ENCODE measurements at places on chromosomes 16 and 17.

DNA sequence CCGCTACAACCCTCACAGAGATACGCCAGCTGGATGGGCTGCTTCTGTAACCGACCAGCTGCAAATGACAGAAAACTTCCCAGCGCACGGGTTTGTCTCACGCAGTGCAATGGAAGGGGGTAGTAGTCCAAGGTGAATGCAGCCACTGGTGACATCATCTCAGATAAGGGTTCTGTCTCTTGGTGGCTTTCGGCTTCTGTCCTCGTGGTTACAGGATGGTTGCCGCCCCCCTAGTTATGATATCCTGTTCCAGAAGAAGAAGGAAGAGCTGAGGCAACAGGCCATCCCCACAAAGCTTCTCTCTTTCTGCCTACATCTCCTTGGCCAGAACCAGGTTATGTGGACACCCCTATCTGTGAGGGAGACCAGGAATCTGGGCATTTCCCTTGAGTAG, 40.3 kb upstream of the BAHCC1 start:
- DNase-seq: no peak

DNA sequence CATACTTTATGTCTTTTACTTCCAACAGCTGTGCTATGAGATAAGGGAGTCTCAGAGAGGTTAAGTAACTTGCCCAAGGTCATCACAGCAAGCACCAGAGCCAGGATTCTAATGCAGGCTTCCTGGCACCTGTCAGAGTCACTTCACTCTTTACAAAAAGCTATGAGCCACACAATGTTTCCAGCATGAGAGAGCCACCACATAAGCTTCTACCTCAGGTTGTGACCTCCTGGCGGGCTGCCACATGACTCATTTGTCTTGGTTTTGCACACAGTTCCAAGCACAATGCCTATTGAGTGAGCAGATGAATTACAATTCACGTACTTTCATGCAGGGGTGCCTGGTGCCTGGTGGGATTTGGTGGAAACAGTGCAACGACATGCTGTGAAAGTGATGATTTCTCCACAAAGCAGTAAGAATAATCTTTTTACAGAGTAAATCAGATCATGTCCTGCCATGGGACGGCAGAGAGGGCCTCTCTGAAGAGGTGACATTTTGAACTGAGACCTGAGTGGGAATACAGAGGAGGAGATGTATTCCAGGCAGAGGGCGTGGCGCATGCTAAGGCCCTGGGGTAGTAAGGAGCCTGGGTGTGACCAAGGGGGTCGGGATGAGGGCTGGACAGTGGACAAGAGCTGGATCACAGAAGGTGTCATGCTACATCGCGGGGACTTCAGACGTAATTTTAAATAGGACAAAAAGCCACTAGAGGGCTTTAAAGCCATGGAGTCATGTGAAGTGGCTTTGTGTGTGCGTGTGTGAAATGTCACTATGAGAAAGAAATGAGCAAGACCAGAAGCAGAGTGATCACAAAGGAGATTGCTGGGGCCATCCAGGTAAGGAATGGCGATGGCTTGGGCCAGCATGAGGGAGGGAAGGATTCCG, 53.4 kb downstream of the CACNG3 start:
- DNase-seq: no peak

DNA sequence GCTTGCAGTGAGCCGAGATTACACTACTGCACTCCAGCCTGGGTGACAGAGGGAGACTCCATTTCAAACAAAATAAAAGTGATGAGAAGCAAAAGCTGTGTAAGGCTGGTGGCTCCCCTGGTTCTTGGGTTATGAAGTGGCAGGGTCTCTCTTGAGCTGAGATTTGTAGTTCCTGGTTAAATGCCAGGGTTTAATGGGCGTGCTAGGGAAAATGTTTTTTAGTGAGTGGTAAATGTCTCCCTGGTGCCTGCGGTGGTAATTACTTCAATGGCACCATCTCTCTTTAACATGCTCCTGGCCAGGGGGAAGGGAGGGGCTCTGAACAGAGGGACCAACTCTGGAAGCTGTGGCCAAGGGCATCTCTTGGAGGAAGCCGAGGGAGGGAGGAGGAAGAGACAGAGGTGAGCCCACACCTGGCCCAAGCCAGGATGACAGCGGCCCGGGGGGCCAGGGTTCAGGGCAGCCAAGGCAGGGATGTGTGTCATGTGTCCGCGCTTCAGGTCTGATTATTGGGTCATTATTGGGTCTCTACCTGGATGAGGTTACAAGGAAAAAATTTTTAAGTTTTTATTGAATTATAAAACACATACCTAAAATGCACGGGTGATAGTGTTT, 17.8 kb upstream of the RPL38 start:
- no peak for DNase-seq

- DNase-seq: no peak
Measured at GRCh38 chr16:28609631-28610594, at the start of gene SULT1A1. Gene SULT1A1, minus strand, starts transcription at chr16:28610044. Its CDS starts 1,189 bp downstream, at chr16:28608855.

DNA sequence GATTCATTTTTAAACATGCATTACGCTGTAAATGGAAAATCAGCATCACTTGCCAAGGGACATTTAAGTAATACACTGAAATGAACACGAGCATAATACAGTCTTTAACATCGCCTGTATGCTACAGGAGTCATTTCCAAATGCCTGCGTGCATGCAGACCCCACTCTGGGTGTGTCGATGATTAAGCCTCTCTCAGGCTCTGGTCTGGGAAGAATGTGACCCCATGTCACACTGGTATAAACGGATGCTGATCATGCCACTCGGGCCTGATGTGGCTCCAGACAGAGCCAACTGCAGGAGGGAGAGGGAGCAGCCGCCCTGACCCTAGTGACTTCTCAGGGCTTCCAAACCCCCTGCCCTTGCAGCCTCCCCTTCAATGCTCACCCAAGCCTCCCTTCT, 10.8 kb downstream of the EMP2 start:
- DNase-seq: no peak

GRCh38 chr16:21205303-21205702, 6.1 kb downstream of the ZP2 start:
- no peak for DNase-seq

DNA sequence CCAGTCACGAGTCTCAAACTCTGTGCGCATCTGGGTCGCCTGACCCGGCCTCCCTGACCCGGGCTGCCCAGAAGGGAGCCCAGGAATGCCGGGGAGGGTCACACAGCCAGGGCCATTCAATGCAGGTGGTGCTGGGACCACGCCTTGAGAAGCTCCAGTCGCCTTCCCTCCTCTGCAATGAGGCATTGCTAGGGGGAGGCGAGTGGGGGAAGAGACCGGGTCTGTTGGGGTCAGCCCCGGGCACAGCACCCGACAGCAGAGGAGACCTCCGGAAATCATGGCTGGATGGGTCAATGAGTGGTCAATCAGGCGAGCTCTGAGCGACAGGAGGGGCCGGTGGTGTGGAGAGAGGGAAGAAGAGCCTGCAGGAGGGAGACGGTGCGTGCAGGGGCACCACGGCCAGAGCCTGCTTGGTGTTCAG, 13.3 kb downstream of the JPH3 start:
- no peak for DNase-seq

DNA sequence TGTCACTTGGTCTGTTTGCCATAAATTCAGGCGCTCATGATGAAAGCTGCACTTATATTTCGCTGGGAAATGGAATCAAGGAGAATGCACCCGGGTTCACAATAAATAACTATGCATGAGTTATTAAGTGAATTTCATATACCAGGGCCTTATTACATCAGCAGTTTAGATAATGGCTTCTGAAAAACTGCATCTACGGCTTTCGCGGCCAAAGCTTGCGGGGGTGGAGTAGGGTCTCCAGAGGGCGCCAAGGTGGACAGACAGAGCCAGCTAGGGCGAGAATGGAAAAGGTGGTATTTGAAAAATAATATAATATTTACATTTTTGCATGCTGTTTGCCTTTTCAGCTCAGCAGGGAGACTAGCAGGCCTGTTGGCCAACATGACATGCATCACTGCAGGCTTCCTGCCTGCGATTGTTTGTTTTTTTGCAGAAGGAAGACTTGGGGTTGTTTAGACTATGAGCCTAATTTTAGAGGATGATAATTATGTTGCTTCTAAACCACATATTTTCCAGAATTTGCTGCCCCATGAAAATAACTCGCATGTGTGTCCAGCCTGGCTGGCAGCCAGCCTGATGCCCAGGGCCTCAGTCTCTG, 173.8 kb upstream of the IRX3 start:
- DNase-seq: no peak

- DNase-seq: no peak
Measured at GRCh38 chr16:47888142-47888541, 267.7 kb downstream of the ABCC12 start.

DNA sequence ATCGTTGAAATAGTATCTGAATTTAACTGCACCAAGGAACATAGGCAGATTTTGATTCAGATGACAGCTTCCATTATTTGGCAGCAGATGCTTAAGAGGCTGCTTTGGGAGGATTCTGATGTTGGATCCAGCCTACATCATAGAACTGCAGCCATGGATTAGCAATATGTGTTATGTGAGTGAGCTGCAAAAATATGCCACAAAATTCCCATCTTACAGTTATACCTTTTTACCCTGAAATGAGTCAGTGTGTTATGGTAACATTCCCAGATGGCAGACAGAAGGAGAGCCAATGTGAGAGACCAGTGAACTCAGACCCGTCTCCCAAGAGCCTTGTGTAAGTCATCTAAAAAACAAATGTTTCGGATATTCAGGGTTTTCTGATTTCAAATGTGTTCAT, 206.1 kb downstream of the CDH13 start:
- no peak for DNase-seq

DNA sequence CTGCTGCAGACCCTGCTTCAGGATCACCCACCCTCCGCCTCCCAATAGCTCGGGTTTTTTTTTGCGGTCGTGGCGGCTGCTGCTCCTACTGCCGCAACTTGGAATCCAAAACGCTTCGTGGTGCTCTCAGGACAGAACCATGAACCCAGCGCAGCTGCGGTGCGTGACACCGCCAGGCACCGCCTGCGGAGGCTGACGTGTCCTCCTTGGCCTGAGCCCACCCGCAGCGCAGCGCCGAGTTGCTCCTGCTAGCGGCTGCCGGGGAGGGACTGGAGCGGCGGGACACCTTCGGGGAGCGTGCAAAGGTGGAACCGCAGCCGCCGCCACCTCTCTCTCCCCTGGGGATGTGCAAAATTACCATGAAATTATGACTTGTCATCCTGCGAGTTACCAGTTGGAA, 1893.0 kb downstream of the TP53TG3F start:
- no peak for DNase-seq

DNA sequence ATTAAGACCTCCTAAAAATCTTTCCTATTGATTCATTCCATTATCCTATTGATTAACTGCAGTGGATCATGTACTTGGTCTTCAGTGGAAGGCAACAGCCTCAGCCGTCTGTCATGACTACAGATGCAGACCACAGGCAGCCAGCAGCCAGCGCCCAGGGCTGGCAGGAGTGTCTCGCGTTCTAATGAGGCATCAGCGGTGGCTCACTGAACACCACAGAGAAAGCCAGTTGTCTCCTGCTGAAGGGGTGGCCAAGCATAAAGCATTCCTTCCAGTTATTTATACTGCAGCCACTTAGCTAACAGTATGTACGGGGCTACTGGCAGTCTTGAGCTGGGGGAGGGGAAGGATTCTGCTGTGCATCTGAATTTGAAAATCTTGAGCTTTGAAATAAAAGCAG, 214.3 kb downstream of the IRX3 start:
- DNase-seq: no peak

- DNase-seq: no peak
Measured at GRCh38 chr17:42541041-42541833, 5.2 kb downstream of the NAGLU start.

DNA sequence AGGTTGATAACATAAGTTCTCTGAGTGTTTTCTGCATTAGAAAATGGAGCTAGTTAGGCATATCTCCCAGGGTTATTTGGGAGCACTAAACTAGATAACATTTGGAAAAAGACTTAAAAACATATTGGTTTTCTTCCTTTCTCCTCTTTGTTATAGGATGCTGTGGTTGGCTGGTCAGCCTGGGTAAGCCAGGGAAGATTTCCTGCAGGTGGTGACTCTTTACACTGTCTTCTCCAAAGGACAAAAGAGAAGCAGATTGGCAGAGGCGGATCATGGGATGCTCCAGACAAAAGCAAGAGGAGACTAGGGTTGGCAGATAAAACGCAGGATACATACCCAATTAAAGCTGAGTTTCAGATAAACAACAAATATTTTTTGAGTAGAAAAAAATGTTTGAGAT, 6.2 kb upstream of the CRYBA1 start:
- DNase-seq: no peak

- DNase-seq: no peak
Measured at GRCh38 chr16:87098361-87098760, 218.8 kb downstream of the C16orf95 start.

GRCh38 chr16:59909262-59909661, 1175.1 kb upstream of the GOT2 start:
- DNase-seq: no peak

- no peak for DNase-seq
Measured at GRCh38 chr16:8583732-8584131, 6.6 kb downstream of the TMEM114 start.

GRCh38 chr16:80875616-80876015, 71.2 kb upstream of the CDYL2 start:
- DNase-seq: no peak

DNA sequence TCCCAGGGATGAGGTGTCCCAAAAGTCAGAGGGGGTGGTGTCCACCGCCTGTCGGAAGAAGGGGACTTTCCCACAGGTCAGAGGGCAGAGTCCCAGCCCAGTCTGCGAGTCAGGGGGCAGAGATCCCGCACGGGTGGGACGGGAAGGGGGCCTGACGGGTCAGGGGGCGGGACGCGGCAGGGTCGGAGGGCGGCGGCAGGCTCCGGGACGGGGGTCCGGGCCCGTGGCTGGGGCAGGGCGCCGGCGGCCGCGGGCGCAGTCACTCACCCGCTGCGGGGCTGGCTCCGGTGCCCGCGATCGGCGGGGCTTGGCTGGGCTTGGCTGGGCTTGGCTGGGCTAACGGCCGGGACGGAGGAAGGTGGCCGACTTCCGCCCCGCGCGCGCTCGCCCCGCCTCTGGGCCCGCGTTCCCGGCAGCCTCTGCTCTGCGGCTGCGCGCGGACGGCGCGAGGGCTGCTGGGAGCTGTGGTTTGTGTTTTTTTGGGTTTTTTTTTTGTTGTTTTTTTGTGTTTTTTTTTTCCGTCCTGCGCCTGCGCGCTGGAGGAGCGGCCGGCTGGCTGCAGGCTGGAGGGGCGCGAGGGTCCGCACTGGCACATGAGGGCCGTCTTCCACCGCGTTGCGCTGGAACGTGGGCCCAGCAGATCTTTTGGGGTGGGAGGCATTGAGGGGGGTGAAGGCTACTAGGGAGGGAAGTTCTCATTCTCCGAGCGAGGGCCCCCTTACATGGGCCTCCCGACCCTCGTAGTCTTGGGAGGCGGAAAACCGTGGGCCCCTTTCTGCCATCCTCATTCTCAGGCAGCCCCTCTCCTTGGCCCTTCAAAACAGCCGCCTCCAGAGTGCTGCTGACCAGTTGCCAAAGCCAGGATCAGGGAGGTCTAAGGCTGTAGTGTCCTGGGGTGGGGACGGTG, at the start of gene CANT1:
Gene CANT1 (minus strand): TSS at position 368 of the 907 bp plus-strand sequence. CDS start 12,142 bp downstream, outside the sequence.
- peak; percentile 99 for DNase-seq

GRCh38 chr16:64711596-64711995, 410.3 kb downstream of the CDH11 start:
- DNase-seq: no peak

Data from GM12891 (cell line).